ENCODE measurements at places on chromosomes 5 and 9.

DNA sequence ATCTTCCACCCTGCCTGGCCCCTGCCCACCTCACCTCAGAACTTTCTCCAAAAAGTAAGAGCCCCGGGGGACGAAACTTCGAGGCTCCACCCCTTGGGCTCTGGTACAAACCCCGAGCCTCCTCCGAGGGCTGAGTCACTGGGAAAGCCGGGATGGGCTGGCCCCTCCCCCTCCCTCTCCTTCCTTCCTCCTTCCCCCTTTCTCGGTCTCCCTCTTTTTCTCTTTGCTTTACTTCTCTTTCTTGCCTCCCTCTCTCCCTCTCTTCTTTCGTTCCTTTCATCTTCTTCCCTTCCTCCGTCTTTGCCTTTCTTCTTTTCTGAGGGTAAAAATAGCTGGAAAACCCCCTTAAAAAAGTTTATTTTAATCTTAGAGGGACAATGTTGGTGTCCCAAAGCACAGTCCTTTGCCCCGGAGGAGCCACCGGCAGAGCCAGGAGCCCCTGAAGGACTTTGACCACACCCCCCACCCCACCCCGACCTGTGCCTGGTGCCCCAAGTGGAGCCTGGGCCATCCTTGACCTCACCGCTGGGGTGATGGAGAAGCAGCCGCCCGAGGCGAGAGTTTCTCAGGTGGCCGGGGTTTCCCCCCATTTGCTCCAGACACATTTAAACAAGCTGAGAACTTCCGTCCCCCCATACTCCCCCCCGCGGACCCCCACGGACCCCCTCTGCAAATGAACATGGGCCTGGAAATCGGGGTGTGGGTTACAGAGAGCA is 5.7 kb upstream of the NOTCH1 start:
- no peak for DNase-seq

DNA sequence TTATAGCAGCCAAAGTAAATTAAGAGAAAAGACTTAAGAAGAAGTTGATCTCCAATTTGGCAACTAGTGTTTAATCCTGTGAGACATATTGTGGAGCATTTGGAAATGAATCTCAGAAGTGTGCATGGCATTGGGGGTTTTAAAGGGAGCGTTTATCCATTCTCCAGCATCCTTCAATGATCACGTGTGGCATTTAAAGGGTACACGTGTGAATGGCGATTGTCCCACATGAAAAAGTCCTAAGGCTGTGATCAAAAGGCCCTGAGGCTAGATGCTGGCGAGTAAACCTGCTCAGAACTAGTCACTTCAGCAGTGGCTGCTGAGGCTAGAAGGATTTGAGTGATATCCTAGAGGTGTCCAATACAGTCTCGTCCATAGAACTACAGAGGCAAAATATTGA is 315.6 kb upstream of the CDH9 start:
- DNase-seq = no peak

- no peak for DNase-seq
Observed at GRCh38 chr5:162990063-162990462, 447.3 kb upstream of the CCNG1 start.

- DNase-seq = no peak
Observed at GRCh38 chr5:528629-529511, 4.6 kb upstream of the SLC9A3 start.

DNA sequence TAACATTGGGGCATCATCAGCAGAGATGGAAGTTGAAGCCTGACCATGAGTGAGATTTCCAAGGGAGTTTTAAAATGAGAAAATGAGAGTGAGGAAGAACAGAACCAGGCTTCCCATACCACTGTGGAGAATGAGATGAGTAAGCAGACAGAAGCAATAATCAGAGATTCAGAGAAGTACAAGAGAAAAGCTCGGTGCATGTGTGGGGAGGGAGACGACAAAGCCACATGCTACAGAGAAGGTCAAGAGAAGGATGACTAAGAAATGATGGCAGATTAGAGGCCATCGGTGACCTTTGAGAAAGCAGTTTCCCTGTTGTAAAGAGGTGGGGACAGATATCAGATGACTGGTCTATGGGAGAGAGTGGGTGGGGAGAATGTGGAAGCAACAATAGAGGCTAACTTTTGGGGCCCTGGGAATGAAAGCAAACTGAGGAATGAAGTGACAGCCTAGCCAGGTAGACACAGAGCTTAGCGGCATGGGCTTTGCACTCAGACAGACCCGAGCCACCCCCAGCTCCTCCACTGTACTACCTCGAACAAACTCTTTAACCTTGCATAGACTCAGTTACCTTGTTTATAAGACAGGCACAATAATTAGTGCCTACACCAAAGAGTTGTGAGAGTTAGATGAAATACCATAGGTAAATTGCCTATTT is 207.7 kb downstream of the PIK3R1 start:
- DNase-seq = no peak
